ENCODE measurements at places on chromosomes 5 and 9.

GRCh38 chr9:130368631-130369103 is 76.1 kb upstream of the ASS1 start:
- DNase-seq = peak; percentile 60

DNA sequence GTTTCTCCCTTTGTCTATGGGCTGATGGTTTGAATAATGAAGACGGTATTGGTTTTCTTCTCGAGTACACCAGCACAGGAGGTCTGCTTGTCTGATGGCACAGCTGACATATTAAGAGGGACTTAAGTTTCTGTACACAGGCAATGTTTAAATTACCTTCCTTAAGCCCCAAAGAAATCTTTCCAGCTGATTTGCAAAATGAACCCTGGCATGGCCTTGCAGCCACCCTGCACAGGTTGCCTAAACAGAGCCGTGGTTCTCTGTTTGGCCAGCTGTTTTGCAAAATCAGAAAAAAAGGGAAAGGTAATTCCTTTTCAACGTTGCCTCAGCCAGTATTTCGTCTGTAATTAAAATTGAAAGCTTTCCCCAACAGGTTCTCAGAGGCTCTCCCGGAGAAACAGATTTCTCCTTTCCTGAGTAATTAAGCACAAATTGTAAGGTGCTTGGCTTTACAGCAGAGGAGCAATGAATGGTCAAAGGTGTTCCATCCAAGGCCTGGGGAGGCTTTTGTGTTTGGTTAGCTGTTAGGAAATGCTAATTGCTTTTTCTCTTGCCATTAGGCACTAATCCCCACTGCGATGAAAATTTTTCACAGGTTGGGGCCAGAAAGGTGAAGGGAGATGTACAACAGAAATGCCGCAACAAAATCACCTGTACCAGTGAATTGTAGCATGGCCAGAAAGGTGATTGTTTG is 138.9 kb downstream of the RASEF start:
- DNase-seq = no peak

- no peak for DNase-seq
Observed at GRCh38 chr9:81002906-81003305, 686.4 kb downstream of the TLE1 start.

DNA sequence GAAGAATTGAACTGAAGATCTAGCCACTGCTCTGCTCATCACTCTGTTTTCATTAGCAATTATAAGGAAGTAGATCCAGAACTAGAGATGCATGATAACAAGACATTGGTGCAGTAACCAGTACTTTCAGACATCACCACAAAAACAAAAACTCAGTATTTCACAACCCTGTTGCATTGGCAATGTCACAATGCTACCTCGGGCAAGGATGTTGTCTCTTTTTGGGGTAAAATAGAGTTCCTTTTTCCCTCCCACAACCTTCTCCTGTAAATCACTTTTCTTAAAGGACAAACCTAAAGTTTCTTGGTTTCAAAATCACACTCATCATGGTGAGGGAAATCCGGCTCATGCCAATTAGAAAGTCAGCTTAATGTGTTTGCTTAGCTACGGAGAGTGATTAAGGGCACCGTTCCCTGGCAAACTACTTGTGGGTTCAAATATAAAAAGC is 420.1 kb upstream of the MEF2C start:
- DNase-seq = no peak

DNA sequence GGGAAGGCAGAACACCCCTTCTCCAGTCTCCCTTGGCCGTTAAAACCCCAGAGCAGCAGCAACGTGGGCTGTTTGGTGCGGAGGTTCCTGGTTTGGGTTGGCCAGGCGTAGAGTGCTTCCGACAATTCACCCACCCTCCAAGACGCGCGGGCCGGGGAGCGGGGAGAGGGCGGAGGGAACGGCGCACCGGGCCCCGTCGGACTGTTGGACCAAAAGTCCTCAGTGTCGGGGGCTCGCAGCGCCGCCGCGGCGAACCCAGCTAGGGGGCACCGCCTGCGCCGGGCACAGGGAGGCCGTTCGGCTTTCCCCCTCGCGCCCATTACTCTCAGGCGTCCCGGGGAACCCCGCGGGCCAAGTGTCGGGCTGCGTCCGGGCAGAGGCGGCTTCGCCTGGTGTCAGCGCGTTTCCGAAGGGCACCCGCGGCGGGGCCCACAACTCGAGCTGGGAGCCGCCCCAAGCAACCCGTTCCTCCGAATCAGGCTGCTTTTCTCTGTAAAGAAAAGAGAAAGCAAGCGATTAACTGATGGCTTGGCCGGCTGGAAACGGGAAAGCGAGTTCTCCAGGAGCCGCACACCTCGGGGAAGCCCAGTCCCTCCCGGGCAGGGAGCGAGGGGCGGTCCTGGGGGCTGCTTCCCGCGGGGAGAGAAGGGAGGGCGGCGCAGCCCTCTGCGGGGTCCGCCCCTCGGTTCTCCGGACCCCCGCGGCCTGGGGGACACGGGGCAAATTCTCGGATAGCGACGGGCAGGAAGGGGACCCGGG is 145.5 kb downstream of the ERCC6L2 start:
- peak; percentile 65 for DNase-seq

DNA sequence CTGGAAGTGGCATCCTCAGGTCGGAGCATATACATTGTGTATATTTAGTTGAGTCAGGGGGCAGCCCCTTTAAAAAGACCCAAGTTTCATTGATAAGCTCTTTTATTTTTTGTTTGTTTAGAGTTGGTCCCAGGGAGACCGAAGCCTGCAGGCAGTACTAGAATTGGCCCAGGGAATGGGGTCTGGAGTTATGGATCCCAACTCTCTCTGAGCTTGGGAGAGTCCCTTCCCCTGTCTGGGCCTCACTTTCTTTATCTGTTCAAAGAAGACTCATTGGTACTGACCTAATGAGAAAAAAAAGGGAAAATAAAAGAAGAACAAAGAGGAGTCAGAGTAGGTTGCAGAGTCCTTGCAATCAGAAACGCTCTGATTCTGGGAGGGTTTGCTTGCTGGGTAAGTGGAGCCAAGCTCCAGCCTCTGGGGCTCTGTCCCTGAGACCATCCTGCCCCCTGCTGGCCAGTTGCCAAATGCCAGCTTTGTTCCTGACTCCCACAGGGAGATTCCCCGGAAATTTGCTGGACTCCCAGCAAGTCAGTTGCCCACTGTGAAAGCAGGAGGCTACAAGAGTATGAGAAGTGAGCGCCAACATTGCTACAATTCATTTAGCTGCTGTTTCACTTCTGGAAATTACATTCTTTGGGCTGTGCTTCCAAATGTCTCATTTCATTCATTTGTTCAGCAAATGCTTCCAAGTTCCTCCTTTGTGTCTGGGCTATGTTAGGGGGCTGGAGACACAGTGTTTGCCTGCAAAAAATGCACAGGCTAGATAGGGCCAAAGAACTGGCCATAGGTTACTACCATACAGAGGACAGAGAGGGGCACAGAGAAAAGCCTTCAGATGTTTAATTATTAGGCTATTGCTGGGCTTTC is 156.2 kb downstream of the MELK start:
- DNase-seq = peak; percentile 82

GRCh38 chr5:111781200-111781599 is 24.2 kb upstream of the NREP start:
- DNase-seq = no peak

DNA sequence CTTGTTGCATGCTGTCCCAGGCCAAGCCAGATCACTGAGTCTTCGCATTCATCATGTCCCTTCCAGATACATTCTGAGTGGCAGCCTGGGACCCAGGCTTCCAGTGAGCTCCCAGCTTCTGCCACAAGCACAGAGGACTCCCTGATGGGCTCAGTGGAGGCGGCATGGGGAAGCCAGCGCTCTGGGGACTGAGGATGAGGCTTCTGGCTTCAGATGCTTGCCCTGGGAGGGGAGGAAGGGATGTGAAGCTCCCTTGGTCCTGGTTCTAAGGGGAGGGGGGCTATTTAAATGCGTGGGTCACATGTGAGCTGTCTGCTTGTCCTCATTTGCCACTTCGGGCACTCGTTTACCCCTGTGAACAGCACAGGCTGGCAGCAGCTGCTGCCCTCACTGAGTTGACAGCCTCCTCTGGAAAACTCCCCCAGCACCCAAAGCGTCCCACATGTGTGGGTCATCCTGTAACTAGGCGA is 174.0 kb downstream of the NR3C1 start:
- DNase-seq = peak; percentile 31

GRCh38 chr5:96265487-96265886 is 167.6 kb downstream of the PCSK1 start:
- DNase-seq = no peak

- no peak for DNase-seq
Observed at GRCh38 chr5:171397190-171397589, 9.5 kb downstream of the NPM1 start.

GRCh38 chr9:134894136-134894860 is 13.7 kb downstream of the FCN2 start:
- DNase-seq = no peak

DNA sequence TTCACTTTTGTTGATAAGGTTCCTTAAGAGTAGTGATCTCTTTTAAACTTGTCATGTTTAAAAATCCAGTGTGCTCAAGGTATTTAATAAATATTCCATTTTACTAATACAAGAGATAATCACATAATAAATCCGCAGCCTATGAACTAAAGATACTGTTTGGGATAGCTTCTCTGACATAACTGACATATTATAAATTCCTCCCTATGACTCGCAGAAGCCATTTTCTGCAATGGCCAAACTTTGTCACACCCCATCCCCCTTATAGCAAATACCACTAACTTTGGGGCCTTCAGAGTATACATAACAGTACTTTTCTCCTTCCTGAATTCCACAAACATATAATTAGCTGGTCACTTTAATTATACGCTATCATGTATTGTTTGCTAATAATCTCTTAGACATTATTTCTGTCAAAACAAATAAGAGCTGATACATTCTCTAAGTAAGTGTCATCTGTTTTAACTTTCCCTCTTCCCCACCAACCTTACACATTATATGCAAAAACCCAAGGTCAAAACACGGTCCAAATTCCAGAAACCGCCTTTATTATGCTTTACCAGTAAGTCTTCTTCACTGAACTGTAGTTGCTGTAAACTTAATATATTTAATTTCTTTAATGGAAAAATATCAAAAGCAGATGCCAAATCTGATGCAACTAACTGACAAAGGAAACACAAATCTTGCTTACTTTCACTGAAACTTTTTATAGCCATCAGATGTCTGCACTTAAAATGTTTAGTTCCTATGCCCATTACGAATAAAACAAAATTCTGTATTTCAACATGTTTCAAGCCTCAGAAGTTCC is 971 bp downstream of the TMEM267 start:
- no peak for DNase-seq

- no peak for DNase-seq
Observed at GRCh38 chr5:1759378-1759970, 40.2 kb downstream of the MRPL36 start.

GRCh38 chr9:135903358-135903656 is 4.0 kb downstream of the CAMSAP1 start:
- no peak for DNase-seq

All from activated CD4-positive, alpha-beta T cell treated with anti-CD3 and anti-CD28 coated beads for 48 hours (primary cell).